Renal pelvis (tissue), 12 donors: ENCODE measurements at places on chromosomes 2 and 18. TPM values are rescaled to one million over a fixed set of nuclear protein-coding genes. Genes with fewer than 3 reads are reported as not detected.

The FER1L5 gene
- polyA plus RNA-seq = 0.85 TPM

The CPLX4 gene
- polyA plus RNA-seq = 0.07 TPM

The POTEF gene
- polyA plus RNA-seq = 0.09 TPM

The CENPO gene
- polyA plus RNA-seq = 20.9 TPM

The DSC2 gene
- 35.1 TPM for polyA plus RNA-seq

The TAF1B gene
- 23.3 TPM for polyA plus RNA-seq

The NEURL3 gene
- 8.2 TPM for polyA plus RNA-seq

The CDCA7 gene
- 39.0 TPM for polyA plus RNA-seq

The RESP18 gene
- polyA plus RNA-seq = not detected
